Type B pancreatic cell (in vitro differentiated cells): ENCODE measurements at places on chromosomes 4 and X.

- no peak for DNase-seq
These were observed 17.8 kb downstream of the TMPRSS11E start for GRCh38 chr4:68465058-68465457.

DNA sequence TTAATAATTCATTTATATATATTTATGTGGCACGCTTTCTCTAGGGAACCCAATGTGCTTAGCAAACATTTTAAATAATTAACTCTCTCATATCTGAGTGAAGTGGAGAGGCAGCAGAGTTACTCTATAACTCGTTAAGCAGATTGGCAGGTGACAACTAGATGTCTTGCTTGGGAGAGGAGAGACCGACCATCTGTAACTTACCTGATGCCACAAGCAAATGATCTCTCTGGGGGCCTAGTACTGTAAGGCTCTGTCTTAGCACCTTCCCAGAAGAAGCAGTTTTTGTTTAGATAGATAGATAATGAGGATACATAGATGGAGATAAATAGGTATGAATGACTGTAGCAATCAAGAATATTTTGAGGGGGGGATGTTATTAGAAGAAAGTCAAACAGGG, 11.9 kb upstream of the SEL1L3 start:
- DNase-seq = no peak

DNA sequence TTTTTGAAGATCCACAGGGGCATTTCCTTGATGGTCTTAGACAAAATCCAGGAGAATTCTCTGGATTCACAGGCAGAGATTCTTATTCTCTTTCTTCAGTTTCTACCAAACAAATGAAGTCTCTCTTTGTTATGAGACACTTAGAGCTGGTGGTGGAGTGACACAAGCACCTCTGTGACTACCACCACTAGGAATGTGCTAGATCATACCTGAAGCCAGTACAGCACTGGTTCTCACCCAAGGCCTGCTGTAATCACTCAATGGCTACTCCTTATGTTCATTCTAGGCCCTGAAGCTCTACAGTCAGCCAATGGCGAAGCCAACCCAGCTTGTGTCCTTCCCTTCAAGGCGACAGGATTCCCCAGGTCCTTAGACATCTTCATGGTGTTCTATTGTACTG, 482.3 kb downstream of the TRAM1L1 start:
- no peak for DNase-seq

DNA sequence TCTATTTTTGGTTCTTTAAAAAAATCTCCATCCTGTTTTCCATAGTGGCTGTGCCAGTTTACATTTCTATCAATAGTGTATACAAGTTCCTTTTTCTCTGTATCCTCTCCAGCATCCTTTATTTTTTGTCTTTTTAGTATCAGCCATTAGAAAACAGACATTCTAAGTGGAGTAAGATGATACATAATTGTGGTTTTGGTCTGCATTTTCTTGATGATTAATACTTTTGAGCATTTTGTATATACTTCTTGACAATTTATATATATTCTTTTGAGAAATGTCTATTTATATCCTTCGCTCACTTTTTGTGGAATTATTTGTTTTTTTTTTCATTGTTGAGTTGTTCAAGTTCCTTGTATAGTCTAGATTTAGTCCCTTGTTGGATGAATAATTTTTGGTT, 382.2 kb upstream of the SPOCK3 start:
- DNase-seq = no peak

GRCh38 chr4:40897557-40898203, 147.9 kb downstream of the NSUN7 start:
- DNase-seq = peak; percentile 80

DNA sequence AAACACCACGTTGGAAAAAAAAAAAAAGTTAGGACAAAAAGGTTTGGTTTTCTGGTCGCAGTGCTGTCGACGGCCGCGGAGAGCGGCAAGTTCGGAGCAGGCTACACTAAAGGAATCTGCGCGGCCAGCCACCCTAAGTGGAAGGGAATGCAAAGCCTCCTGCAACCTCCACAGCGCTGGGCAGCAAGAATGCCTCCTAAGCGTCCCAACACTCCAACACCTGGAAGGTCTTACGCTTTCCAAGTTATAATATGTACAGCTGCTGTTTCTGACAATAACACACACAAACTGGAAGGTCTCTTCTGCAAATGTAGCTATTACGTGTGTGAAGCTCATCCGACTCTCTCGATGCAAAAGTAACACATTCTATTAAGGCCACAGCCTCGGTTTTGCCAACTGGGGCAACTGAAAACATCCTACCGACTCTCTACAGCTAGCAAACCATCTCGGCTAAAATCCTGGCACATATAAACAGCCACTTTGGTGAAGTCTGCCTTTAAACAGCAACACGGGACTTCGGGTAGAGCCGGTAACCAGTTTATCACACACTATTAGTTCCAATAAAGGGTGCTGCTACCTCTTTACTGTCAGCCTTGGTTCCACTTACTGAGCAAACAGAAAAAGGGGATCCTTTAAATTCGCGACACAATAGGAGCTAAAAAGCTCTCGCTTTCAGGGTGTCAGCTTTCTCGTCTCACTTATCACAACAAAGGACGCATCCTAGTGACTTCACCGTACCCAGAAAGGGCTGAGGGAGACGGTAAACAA, 895 bp downstream of the SMIM14 start:
- DNase-seq = no peak
